ENCODE measurements at places on chromosomes 1 and 21.

DNA sequence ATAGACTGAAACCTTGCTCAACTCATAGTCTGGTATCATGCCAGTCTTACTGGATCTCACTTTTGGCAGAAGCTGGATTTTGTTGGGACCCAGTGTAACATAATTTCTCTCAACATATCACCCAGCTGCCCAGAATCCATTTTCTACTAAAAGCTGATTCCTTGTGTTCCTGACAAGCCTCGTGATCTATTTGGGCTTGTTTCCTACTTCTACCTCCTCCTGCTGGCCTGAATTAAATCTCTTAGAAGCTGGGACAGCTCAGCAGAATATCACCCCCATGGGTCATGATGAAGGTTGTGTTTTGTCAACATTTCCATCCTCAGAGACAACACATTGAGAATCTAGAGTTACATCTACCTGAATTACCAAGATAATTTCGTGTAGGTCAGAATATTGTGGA lies 7.7 kb downstream of the GOLT1A start:
- DNase-seq = no peak

DNA sequence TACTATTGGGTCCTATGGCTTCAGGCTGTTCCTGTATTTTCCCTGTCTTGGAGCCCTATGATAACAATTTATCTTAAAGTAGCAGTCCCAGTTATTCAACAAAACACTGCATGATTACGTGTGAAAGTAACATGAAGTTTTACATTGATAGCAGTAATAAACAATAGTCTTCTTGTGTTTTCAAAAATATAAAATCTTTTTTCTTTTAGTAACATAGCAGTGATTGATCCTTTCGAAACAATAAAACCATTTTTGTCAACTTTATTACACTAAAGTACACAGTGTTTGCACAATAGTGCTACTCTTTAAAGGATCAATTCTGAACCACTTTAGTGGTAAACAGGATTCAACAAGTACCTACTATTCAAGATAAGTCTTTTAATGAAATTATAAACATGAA lies 90.6 kb downstream of the GPATCH2 start:
- no peak for DNase-seq

GRCh38 chr1:170388489-170388888 lies 143.5 kb upstream of the GORAB start:
- no peak for DNase-seq

DNA sequence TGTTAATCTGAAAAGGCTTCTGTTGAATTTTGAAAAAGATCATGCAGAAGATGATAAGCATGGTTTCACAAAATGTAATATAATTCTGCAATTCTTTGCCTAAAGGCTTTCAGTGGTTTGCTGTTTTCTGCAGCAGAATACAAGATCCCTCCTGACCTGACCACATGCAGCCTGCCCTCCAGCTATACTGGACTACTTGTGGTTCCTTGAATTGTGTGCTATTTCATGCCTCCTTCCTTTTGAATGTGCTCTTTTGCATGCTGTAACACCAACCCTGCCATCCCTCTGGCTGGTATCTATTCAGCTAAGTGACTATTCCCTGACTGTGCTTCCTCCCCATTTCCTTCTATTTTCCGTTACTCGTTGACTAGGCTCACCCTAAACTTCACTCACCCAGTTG lies 55.5 kb downstream of the CACNA1E start:
- no peak for DNase-seq

- no peak for DNase-seq
These were observed 29.4 kb upstream of the PRRC2C start for GRCh38 chr1:171455967-171456366.

GRCh38 chr1:228291906-228292608 lies 84.2 kb downstream of the OBSCN start:
- no peak for DNase-seq

GRCh38 chr1:29195881-29196291 lies 14.2 kb upstream of the SRSF4 start:
- DNase-seq = no peak

DNA sequence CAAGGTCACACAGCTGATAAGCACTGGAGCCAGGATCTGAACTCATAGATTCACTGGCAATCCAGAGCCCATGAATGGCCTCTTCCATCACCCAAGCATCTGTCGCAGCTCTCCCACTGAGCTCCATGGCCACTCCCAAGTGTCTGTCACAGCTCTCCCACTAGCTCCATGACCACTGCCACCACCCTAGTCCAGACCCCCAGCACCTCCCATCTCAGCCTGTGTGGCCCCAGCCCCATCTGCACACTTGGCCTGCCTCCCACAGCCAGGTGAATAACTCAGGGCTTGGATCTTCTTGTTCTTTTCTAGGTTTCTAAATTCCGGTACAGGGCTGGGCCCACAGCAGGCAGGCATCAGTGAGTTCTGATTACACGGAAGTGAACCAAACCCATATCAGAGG lies 76.0 kb downstream of the GLIS1 start:
- DNase-seq = no peak

GRCh38 chr21:46551636-46552241 lies 53.1 kb downstream of the S100B start:
- DNase-seq = no peak

DNA sequence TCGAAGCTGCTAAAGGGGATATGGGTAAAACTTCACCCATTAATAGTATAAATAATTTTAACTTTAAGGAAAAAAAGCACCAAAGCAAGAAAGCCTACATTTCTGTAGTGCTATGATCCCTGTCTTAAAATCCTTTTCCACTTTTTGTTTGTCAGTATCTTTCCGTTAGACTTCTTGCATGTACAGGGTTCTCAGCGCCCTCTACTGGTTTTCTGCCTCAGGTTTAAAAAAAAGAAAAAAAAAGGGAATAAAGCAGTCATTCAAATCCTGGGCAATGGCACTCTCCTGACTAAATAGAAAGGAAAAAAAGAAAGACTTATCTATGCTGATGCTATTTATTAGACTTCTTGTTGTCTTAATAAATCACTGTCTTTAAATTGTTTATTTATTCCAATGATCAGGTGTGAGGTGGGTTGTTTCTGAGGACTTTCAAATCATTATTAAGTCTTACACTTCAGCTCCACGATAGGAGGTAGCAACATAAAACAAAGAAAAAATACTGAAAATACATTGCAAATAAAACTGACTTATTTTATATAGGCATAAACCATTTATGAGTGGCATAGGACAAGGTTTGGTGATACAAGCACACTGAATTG lies 475.4 kb upstream of the NR5A2 start:
- DNase-seq = peak; percentile 28

- DNase-seq = no peak
These were observed 101.5 kb upstream of the TLR5 start for GRCh38 chr1:223244366-223245103.

Measured in NCI-H1436 treated with DMSO at 0.1 percent for 48 hours (cell line).